ENCODE measurements at places on chromosomes 16 and 17. TPM values are rescaled to one million over a fixed set of nuclear protein-coding genes. Genes with fewer than 3 reads are reported as not detected.

DNA sequence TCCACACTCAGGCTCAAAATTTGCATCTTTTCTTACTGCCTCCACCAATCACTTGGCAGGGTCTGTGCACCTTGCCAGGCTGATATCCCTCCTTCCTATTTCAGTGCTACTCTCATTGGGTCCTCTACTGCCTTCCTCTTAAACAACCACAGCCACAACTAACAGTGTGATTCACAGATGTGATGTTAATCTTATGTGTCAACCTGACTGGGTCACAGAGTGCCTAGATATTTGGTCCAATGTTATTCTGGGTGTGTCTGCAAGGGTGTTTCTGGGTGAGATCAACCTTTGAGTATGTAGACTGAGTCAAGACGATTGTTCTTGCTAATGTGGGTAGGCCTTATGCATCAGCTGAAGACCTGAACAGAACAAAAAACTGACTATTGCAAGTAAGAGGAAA lies 51.3 kb upstream of the IRX6 start:
- H3K4me3 ChIP-seq = no peak overlapping the region
- H3K27ac ChIP-seq = no peak overlapping the region
- no peaks in the 10 kb centered on the region for H3K36me3 ChIP-seq

DNA sequence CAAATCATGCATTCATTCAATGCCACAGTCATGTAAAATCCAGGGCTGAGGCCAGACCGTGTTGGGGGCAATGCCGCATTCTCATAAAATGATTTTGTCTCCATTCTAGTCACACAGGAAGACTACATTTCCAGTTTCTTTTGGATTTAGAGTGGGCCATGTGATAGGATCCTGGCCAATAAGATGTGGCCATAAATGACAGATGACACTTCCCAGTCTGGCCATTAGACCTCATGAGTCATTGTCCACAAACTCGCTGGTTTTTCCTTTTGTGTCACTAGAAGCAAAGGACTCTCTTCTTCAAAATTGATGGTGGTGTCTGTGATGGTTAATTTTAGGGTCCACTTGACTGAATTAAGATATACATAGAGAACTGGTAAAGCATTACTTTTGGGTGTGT lies 352.3 kb downstream of the UTP18 start:
- no peak overlapping the region for H3K4me3 ChIP-seq
- no peaks in the 10 kb centered on the region for H3K27me3 ChIP-seq
- no peak overlapping the region for H3K27ac ChIP-seq
- no peaks in the 10 kb centered on the region for H3K36me3 ChIP-seq

DNA sequence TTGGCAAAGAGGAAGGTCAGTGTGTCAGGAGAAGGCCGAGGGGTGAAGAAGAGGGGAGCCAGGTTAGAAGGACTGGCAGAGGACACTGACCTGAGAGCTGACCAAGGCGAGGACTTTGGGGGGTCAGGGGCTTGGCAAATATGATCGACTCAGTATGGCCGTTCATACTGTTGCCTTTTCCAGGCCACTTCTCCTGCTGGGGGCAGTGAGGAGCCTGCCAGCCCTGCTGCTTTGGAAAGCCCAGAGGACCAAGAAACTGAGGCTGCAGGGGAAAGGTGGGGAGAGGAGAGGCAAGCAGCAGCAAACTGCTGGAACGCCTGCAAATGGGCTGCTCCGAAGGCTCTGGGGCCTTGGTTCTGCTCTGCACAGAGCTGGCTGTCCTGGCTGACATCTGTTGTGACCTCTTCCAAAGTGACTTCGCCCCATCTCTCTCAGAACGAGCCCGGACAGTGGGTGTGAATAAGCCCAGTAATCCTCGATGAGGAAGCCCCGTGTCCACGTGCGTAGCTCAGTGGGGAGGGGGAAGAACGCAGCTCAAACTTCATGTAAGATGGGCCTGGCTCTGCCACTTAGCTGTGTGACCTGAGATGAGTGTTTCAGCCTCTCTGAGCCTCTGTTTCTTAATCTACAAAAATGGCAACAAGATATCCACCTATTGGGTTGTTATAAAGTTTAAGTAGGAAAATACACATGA lies 111.3 kb downstream of the SALL1 start:
- H3K4me3 ChIP-seq = no peak overlapping the region
- no peaks in the 10 kb centered on the region for H3K4me1 ChIP-seq
- H3K27ac ChIP-seq = no peak overlapping the region

The PRSS21 gene
- total RNA-seq = not detected
